ENCODE measurements at places on chromosomes 4 and X.

DNA sequence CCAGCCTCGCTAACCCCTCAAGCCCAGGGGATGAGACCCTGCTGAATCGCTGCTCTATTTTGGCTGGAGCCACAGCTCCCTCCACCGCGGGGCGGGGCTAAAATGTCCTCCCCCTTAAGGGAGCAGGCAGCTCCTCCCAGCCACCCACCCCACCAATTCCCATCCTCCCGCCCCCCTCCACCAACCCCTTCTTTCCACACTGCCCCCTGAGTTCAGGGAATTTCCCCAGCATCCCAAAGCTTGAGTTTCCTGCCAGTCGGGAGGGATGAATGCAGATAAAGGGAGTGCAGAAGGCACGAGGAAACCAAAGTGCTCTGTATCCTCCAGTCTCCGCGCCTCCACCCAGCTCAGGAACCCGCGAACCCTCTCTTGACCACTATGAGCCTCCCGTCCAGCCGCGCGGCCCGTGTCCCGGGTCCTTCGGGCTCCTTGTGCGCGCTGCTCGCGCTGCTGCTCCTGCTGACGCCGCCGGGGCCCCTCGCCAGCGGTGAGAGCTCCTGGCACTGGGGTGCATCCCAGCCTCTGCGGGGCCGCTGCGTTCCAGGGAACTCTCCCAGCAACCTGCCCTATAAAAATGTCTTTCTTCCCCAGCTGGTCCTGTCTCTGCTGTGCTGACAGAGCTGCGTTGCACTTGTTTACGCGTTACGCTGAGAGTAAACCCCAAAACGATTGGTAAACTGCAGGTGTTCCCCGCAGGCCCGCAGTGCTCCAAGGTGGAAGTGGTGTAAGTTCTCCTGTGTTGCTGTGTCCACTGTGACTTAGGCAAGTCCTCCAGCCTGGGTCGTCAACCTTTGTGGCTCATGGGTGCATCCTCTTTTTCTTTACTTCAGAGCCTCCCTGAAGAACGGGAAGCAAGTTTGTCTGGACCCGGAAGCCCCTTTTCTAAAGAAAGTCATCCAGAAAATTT is at the start of gene CXCL6:
CXCL6 (plus strand) TSS at position 306 of the 907 bp plus-strand sequence; CDS start at position 379, 73 bp downstream.
- no peak for DNase-seq

DNA sequence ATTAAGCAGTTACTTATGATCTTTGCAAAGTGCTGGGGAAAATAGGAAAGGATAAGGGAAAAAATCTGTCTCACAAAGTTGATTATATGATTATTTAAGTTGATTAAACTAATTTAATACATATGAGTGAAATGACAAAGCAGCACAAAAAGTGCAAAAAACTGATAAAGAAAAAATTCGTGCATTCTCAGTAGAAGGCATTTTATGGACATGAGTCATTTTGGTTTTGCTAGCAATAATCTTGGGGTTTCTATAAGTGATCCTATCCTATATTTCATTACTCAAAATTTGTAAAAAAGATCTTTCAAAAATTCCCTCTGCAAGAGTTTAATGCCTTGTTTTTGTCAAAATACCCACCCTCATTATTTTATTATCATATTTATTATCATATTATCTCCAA is 224.2 kb upstream of the ANXA10 start:
- no peak for DNase-seq

DNA sequence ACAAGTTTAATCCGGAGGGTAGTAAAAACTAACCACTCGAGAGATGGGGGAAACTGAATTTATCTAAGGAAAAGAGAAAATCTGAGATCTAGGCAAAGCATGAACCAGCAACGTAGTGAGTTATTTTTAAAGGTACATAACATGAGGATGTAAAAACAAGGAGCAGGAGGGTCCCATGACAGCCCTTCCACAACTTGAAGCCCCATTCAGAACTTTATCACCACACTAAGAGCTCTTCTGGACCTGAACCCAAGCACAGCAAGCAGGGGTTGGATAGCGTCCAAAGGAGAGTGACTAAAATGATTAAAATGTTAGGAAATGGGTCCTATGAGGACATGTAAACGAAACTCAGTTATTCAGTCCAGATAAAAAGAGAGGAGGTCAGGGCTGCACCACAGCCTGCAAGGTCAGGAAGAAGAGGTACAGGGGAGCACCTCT is 16.2 kb downstream of the SH3RF1 start:
- DNase-seq = no peak

DNA sequence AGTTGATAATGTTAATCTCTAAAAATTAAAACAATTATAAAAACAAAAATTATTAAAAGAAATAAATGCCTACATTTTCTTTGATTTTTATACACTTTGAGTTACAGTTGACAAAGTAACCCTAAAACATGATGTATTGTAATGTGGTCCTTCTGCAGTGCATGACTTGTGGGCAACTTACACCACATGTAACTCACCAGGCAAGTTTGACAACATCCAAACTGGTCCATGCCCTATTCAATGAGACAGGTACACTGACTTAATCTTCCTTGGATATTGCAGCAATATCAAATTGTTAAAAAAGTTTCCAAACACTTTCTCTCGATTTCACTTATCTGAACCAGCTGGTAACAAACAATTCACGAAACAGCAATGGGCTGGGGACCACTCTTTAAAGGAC is 81.5 kb downstream of the FTHL17 start:
- DNase-seq = no peak

DNA sequence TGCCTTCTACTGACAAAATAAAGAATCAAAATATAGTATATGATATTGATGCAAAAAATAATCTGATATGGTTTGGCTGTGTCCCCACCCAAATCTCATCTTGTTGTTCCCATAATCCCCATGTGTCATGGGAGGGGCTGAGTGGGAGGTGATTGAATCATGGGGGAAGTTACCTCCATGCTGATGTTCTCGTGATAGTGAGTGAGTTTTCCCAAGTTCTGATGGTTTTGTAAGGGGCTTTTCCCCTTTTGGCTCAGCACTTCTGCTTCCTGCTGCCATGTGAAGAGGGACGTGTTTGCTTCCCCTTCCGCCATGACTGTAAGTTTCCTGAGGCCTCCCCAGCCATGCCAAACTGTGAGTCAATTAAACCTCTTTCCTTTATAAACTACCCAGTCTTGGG is 70.2 kb downstream of the TMEM165 start:
- DNase-seq = no peak

DNA sequence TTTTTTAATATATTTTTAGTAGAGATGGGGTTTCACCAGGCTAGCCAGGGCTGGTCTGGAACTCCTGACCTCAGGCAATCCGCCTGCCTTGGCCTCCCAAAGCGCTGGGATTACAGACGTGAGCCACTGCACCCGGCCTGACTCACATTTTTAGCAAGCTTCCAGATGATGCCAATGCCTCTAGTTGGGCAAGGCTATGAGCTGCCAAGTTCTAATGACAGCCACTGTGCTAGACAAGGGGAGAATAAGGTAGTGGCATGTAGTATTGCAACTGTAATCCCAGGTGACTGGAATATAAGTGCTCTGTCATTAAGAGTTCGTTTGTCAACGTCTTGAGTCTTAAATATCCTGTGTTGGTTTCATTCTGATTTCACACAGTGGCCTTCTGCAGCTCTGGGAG is 96.7 kb downstream of the SLIT2 start:
- DNase-seq = no peak

DNA sequence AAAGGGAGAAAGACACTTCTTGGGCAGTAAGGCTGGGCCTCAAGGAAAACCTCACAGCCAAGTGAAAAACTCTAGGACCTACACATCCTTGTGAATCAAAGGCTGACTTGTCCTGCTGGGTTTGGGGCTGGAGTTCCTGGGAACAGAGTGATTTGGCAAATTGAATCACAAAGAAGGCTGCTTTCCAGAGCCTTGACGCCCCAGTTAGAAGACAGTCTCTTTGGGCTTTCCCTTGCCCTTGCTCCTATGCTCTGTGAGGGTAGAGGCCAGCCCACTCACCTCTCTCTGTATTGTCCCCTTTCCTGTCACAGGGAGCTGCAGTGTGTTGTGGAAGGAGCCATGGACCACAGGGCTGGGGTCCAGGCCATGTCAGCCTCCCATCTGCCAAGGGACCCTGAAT is 9.6 kb downstream of the AMER1 start:
- no peak for DNase-seq
